Activated naive CD4-positive, alpha-beta T cell treated with anti-CD3 and anti-CD28 coated beads, Interleukin-2, amount 10 ng/mL, durations not matched to agents 5 hours and 36 hours (primary cell): ENCODE measurements at places on chromosomes 11 and 22. TPM values are rescaled to one million over a fixed set of nuclear protein-coding genes. Genes with fewer than 3 reads are reported as not detected.

The SLC37A2 gene
- total RNA-seq = 0.82 TPM

The XKR3 gene
- not detected for total RNA-seq

The ACR gene
- not detected for total RNA-seq

The APOA4 gene
- not detected for total RNA-seq

The LMO2 gene
- total RNA-seq = not detected

The CAPRIN1 gene
- total RNA-seq = 186 TPM

The MAJIN gene
- 0.20 TPM for total RNA-seq

The TP53I11 gene
- 1.3 TPM for total RNA-seq

The NXPE4 gene
- total RNA-seq = not detected

The NAALADL1 gene
- 12.4 TPM for total RNA-seq

The GDPD4 gene
- total RNA-seq = not detected

The OR5B3 gene
- not detected for total RNA-seq

The ELMOD1 gene
- total RNA-seq = not detected

The LRRC74B gene
- total RNA-seq = not detected

The OR8A1 gene
- total RNA-seq = not detected

The ANO1 gene
- not detected for total RNA-seq

The TEAD1 gene
- total RNA-seq = 0.20 TPM

The SHANK2 gene
- not detected for total RNA-seq

The SCGB1D2 gene
- not detected for total RNA-seq

The SEC14L6 gene
- total RNA-seq = not detected

The OTOG gene
- total RNA-seq = not detected

The RAC2 gene
- 987 TPM for total RNA-seq

The AIFM3 gene
- total RNA-seq = not detected

The MS4A6E gene
- not detected for total RNA-seq

The TREH gene
- not detected for total RNA-seq

The PKNOX2 gene
- total RNA-seq = not detected

The NEFH gene
- 1.3 TPM for total RNA-seq

The KRTAP5-1 gene
- total RNA-seq = not detected

The FGF3 gene
- not detected for total RNA-seq

The RNF121 gene
- 20.9 TPM for total RNA-seq

The UBQLN3 gene
- not detected for total RNA-seq

The NCR3LG1 gene
- total RNA-seq = 0.48 TPM

The PKDREJ gene
- not detected for total RNA-seq

The SART1 gene
- total RNA-seq = 73.2 TPM

The PVALB gene
- not detected for total RNA-seq

The SEPTIN3 gene
- total RNA-seq = 1.9 TPM

The OR8I2 gene
- not detected for total RNA-seq

The PGR gene
- not detected for total RNA-seq

The TMEM25 gene
- 11.3 TPM for total RNA-seq
